ENCODE measurements at places on chromosomes 7 and 10. TPM values are rescaled to one million over a fixed set of nuclear protein-coding genes. Genes with fewer than 3 reads are reported as not detected.

- no peak for DNase-seq
- peaks cover 1% of the 10 kb centered on the region for H3K4me1 ChIP-seq
- H3K4me3 ChIP-seq: no peak overlapping the region
- no peak overlapping the region for H3K27ac ChIP-seq
- peaks cover 3% of the 10 kb centered on the region for H3K27me3 ChIP-seq
- no peaks in the 10 kb centered on the region for H3K36me3 ChIP-seq
Observed at GRCh38 chr7:96658022-96658412, 51.6 kb downstream of the SEM1 start.

The RET gene
- total RNA-seq: 0.21 TPM

The GPAM gene
- 7.3 TPM for total RNA-seq

The SCART1 gene
- 1.3 TPM for total RNA-seq

- peaks cover 1% of the 10 kb centered on the region for H3K4me1 ChIP-seq
- no peak for DNase-seq
- H3K27ac ChIP-seq: no peak overlapping the region
- peak overlapping the region; percentile 33 for H3K4me3 ChIP-seq
- H3K36me3 ChIP-seq: no peaks in the 10 kb centered on the region
Observed at GRCh38 chr7:98869027-98869596, 702 bp downstream of the TMEM130 start.

DNA sequence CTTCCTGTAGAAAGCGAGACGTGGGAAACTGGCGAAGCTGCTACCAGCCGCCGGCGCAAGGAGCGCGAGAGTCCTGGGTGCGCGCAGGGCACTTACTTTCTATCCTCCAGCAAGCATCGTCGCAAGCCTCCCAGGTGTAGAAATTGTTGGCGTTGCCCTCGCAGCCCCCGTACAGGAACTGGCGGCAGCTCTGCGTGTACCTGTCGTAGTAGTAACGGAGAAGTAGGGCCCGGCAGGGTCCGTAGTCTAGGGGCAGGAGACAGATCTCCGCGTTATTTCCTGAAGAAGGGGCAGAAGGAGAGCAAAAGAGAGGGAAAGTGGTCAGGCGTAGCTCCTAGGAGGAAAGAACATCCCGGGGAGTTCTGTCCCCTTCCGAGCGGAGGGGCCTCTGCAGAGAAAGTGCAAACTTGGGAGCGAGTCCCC is 501 bp downstream of the TFPI2 start:
- no peaks in the 10 kb centered on the region for H3K36me3 ChIP-seq
- peaks cover 9% of the 10 kb centered on the region for H3K4me1 ChIP-seq
- no peak overlapping the region for H3K27ac ChIP-seq
- H3K27me3 ChIP-seq: peaks cover 49% of the 10 kb centered on the region
- DNase-seq: no peak

GRCh38 chr7:31078363-31078990 is 26.4 kb downstream of the ADCYAP1R1 start:
- H3K27ac ChIP-seq: no peak overlapping the region
- H3K36me3 ChIP-seq: no peaks in the 10 kb centered on the region
- H3K27me3 ChIP-seq: peaks cover 9% of the 10 kb centered on the region
- H3K4me3 ChIP-seq: no peak overlapping the region
- H3K4me1 ChIP-seq: no peaks in the 10 kb centered on the region

DNA sequence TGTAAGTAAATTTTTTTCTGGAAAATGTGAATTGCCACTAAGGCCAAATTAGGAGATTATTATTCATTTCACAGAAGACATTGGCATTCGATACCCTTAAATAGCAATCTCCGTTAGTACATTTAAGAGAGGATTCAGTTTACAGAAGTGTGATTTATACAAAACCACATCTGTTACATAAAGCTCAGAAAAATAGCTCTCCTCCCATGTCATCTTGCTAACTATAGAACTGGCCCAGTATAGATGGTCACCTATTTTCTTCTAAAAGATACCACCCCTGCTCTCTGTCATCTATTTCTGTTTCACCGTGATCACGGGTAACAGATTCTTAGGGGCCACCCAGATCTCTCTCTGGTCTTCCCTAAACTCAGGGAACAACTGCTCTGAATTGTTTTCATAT is 119.1 kb downstream of the HIP1 start:
- no peak overlapping the region for H3K27ac ChIP-seq
- peaks cover 13% of the 10 kb centered on the region for H3K4me1 ChIP-seq
- no peaks in the 10 kb centered on the region for H3K27me3 ChIP-seq
- no peak for DNase-seq

Measured in activated T-helper 2 cell treated with anti-CD3 and anti-CD28 coated beads, Interferon-gamma antibody, Interleukin-2, Interleukin-4, amounts not matched to agents 10 μg/mL and 5 μg/mL and 100 μg/mL, durations not matched to agents 14 hours and 24 hours and 36 hours (primary cell).